GM13976 (cell line): ENCODE measurements at places on chromosomes 11 and 22.

DNA sequence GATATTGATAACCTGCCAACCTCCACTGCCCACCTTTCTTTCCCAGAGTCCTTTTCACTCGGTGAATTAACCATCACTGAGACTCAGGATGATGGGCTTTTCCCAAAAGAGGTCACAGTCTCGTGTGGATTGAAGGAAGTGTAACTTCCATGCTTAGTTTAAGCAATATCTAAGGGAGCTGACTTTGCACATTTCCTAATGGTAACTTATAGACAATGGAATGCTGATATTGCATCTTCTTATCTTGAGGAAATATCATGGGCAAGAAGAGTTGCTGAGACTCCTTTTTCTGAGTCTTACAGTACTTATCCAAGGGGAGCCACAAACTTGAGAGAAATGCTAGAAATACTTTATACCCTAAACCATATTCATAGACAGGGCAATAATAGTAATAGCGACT, 8.8 kb downstream of the BARX2 start:
- DNase-seq, result no peak

DNA sequence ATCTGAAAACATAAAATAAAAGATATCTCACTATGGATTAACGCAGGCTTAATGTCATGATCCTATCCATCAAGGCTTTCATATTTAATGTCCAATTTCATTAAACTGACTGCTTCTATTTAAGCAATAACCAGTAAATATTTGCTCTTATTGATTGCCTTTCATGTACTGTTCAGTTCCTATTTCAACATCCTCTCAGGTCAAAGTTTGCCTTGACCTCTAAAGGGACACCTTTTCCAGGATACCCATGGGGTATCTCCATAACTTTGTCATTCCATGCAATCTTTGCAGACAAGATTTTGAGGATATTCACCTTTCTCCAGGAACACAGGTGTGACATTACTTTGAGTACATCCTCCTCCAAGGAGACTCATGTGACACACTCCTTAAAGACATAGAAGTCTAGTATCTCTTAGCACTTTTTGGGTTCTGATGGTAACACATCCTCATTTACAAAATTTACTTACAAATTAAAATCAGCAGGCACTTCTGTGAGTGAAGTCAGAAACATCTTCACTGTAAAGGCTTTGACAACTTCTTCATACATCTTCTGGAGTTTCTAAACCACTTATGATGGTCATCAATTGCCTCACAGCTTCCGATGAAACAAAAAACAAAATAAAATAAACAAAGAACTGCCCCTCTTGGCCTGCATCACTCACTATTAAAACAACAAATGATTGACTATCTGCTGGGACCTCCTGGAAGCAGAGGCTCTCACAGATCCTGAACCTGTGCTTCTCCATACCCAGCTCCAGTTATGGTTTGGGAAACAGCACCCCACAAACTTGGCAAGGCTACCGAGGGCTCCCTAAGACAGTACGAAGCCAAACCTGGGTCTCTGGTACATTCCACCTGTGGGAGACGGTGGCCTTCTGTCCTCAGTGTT, 7.0 kb upstream of the SLC22A25 start:
- DNase-seq, result no peak

GRCh38 chr11:73866586-73866996, 10.1 kb downstream of the COA4 start:
- DNase-seq, result no peak

GRCh38 chr11:76250520-76251225, 44.4 kb upstream of the WNT11 start:
- DNase-seq, result no peak

DNA sequence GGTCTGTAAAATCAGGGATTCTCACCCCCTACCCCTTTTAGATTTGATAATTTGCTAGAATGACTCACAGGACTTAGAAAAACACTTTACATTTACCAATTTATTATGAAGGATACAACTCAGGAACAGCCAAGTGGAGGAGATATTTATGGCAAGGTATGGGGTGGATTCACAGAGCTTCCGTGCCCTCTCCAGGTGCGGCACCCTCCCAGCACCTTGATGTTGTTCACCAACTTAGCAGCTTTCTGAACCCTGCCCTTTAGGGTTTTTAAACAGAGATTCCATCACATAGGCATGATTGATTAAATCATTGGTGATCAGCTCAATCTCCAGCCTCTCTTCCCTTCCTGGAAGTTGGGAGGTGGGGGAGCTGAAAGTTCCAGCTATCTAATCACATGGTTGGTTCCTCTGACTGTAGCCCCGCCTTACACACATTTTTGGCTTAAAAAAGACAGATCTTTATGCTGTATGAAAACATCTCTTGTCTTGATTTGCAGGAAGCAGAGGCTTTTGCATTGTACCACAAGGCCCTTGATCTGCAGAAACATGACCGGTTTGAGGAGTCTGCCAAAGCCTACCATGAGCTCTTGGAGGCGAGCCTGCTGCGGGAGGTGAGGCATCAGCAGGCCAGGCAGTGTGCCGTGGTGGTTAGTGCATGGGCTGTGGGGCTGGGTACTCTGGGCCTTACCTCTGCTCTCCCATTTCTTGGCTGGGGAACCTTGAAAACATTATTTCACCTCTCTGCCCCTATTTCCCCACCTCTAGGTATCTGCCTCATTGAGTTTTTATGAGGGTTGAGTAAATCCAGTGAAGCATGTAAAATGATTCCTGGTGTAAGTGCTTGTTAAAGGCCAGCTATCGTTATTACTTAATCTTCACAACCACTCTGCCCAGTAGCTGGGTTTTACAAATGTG, 27.0 kb downstream of the CABIN1 start:
- no peak for DNase-seq

GRCh38 chr11:102991776-102992175, 36.2 kb upstream of the MMP13 start:
- DNase-seq, result no peak

DNA sequence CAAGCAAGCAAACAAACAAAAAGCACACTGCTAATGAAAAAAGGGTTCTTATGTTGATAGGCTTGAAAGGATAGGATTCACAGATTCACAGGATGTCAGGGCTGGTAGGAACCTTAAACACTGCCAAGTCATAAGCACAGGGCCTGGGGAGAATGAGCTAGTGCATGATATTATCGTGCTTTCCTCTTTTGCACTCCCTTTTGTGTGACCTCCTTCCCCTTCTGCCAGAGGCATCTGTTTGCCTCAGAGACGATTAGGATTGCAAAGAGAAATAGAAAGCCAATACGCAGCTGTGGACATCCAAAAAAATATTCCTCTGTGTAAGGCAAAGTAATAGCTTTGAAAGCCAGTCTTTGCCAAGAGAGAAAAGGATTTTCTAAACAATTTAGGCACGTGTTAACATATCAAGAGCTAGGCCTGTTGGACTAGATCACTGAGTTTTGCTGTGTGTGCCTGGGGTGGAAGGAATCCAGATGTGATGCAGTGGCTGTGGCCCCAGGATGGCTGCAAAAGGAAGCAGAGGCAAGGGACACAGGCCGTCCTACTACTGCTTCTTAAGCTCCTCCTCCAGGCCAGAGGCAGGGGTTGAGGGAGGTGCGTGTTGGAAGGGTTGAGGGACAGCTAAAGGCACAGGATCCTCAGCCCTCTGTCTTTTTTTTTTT, 30.6 kb downstream of the MCHR1 start:
- DNase-seq, result no peak

DNA sequence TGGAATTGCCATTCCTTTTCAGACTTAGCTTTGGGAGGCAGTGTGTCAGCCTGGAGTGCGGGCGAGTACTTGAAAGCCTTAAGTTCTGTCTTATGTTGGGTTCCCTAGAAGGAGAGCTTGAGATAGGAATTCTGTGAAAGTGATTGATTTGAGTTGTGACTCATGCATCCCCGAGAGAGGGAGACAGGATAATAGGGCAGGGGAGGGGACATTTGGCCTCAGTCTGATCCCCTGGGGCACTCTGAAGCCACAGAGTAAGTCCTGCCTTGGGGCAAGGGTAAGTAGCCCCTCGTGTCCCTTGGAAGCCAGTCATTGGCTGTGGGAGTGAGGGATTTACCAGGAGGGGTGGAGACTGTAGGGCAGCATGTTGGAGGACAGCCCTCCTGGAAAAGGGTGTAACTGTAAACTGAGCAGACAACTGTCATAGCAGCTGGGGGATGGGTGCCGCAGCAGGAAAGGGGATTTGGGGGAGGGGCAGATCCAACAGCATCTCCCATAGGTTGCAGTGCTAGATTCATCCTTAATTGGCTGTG, 44.0 kb downstream of the KIAA1671 start:
- no peak for DNase-seq

DNA sequence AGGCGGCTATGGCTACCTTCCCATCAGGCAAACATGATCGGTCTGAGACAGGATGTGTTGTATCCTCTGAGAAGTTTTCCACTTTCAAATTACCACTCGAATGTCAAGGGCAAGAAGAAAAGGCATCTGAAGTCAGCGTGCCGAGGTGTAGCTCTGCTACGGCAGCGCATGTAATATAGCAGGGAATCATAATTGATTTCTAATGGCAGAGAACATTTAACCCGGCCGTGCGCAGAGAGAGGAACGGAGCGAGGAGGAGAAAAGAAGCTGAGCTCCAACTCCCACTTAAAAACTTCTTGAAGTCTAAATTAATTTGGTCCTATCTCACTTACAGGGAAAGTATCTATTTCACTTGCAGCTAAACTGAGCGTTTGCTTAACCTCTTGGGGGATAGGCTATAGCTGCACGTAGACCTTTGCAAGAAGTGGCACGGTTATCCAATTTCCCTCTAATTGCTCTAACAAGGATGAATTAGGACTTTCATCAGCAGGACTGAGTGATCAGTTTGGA, 137.3 kb upstream of the KIRREL3 start:
- no peak for DNase-seq

DNA sequence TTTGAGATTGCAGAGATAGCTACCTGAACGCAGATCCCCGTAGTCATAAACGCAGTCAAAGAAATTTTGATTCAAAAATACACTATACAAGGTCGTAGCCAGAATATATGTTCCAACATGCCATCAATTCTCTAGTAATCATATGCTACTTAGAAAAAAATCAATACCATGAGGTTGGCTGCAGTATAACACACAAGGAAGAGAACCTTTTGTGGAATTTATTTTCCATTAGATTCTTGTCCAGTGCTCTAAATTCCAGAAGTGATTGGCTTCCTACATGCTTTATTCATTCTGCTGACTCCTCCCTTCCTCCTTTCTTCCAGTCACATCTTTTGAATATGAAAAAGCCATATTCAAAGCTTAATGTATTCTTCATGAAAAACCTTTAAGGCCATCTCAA, 189.9 kb downstream of the NTM start:
- no peak for DNase-seq

GRCh38 chr11:36041988-36042611, 98.2 kb downstream of the LDLRAD3 start:
- peak; percentile 34 for DNase-seq

GRCh38 chr11:47656260-47656885, 14.0 kb upstream of the MTCH2 start:
- DNase-seq, result no peak

DNA sequence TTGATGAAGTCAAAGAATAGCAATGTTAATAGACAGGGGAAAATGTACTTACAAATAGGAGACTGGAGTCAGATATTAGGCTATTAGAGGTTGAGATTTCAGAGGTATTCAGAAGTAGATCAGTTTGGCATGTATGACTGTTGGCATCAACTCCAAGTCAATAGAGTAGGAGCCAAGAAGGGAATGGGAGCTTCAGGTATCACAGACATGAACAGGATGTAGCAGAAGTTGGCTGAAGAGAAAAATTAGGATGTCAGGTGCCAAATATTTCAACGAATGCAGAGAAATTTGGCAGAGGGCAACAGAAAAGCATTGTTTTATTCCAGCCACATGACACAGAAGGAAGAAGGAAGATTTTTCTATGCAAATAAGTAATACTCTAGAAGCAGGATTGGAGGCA, 69.7 kb downstream of the GLYATL1 start:
- no peak for DNase-seq

DNA sequence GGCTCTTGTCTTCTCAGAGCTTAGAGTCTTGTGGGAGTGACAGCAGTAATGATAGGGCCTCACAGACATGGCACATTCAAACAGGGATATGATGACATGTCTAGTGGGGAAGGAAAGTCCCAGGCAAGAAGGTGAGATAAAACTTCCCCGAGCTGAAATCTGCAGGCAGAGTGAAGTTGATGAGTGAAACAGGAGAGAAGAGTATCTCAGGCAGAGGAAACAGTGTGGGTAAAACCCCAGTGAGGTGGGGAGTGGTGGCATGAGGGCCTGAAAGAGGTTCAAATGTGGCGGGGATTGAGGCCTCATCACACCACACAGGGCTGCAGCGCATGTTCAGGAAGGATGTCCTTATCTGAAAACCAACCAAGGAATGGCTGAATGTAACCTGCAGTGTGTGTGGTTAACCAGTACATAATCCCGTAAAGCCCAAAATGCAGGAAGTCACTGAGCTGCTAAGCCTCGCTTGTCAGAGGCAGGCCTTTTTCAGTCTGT, 153.8 kb upstream of the E2F8 start:
- DNase-seq, result peak; percentile 22

GRCh38 chr11:4697585-4697984, at the start of gene OR51E2:
Gene OR51E2 (minus strand): TSS chr11:4697853. CDS start chr11:4682711, 15,142 bp downstream.
- no peak for DNase-seq

DNA sequence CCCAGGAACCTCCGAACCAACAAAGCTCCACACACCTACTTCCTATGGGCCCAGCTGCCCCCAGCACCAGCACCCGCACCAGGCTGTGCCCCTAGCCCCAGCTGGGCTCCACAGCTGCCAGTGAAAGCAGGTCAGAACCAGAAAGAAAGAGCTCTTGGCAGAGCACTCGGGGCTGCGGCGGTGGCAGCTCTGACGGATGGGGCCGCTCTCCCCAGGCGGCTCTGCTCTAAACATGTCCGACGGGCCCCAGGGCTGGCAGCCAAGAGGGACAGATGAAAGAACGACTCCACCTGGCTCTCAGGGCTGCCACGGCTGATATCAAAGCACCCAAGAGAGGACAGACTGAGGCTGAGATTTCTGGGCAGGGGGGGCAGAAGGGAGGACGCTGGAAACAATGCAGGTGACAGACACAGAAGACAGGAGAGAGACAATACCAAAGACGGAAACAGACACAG, 25.7 kb downstream of the LRFN4 start:
- no peak for DNase-seq

GRCh38 chr22:37760152-37760551, 47.6 kb upstream of the GCAT start:
- DNase-seq, result no peak

DNA sequence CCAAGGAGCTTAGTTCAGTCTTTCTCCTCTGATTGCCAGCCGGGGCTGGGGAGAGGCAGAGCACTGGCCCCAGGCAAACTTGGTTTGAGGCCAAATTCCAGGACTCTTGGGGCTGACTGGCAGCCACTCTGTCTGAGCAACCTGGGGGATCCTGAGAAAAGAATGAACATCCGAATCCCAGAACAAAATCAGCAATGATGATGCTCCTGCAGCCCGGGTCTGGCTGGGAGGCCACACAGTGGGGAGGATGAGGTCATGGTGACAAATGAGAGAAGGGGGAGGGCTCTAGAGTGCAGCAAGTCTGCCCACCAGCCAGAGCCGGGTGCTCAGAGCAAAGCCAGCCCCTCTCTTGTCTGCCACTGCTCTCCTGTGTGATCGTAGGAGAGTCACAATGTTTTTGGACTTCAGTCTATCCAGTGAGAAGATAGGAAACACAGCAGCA, 71.8 kb upstream of the PAX6 start:
- no peak for DNase-seq
